ENCODE measurements at places on chromosomes 13 and 19.

- no peak for DNase-seq
Observed at GRCh38 chr19:55694656-55695491, 19.8 kb downstream of the EPN1 start.

GRCh38 chr13:106566641-106567473, 1.1 kb downstream of the ARGLU1 start:
- peak; percentile 60 for DNase-seq

GRCh38 chr19:29267701-29268100, 54.8 kb upstream of the UQCRFS1 start:
- DNase-seq: no peak

DNA sequence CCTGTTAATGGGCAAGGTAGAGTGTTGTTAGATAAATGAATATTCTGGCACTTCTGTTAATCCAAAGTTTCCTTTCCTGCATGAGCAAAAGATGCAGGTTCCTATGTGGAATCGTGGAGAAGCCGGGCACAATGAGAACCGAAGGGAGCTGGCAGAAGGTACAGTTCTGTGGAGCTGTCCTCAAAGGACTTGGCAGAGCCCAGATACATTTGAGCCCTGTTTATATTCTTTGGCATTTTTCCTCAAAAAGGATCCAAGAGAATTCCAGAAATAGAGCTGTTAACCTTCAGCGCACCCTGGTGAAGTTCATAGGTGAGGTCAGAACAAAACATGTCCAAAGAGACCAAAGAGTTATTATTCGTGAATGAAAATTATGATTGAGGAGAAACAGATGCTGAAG, 4.0 kb upstream of the DLEU7 start:
- no peak for DNase-seq

- peak; percentile 16 for DNase-seq
Observed at GRCh38 chr13:44710576-44710975, 134.4 kb upstream of the TSC22D1 start.

- no peak for DNase-seq
Observed at GRCh38 chr13:45925151-45925550, 73.6 kb upstream of the SIAH3 start.

DNA sequence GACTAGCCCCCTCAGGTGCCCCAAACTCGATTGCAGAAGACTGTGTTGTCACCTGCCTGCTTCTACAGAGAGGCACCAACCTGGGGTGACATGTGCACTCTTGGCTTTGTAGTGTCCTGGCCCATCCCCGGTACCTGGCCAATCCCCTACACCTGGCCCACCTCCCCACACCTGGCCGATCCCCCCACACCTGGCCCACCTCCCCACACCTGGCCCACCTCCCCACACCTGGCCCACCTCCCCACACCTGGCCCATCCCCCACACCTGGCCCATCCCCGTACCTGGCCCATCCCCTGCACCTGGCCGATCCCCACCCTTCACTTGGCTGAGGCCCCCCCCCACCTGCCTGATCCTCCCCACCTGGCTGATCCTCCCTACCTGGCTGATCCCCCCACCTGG, 25.4 kb downstream of the ATP11A start:
- no peak for DNase-seq

DNA sequence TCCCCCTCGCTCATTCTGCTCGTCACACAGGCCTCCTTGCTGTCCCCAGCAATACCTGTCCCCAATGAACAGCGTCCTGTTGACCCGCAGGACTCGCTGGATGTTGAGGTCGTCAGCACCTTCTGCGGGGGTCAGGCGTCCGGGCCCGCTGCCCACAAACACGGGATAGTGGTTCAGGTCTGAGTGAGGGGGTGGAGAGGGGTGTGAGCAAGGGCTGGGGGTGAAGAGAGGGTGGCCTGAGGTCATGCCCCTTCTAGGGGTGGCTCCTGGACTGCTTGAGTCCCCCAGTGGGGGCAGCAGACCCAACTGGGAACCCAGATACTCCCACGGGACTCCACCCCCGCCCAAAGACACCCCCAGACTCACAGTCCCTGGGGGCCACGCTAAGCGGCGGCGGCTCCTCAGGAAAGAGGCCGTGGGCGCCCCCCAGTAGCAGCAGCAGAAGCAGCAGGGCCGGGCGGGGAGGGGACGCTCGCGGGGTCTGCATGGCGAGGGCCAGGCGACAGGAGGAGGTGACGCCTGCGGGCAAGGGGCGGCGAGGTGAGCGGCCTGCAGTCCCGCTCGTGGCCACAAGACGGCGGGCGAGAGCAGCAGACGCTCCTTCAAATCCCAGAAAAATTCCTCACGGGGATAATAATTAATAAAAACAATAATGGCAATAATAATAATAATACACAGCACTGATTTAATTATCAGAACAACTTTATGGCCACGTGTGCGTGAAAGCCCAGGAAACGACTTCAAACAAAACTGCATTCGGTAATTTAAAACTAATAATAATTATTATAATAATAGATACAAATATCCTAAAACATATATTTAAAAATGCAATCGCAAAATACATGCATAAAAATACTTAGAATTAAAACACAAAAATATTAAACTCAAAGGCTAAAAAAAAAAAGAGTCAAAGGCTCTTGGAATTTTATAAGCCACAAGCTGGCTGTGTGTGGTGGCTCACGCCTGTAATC, 1.2 kb downstream of the SEMA6B start:
- DNase-seq: peak; percentile 49

DNA sequence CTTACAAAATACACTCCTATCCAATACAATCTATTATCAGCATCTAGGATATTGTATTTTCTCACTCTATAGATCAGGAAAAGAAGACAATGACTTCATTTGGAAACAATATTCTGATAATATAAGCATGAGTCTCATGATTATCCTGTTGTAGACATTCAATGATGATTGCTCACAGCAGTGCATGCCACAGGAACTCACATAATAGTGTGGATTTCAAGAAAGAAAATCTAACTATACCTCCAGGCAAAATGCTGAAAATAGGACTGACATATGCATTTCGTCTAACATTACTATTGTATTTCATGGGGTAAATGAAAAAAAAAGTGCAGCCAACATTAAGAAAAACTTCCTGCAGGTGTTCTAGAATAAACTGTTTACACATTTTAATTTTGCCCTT, 122.6 kb downstream of the POSTN start:
- DNase-seq: no peak

GRCh38 chr13:51935326-51936171, 73.8 kb downstream of the CCDC70 start:
- DNase-seq: no peak

DNA sequence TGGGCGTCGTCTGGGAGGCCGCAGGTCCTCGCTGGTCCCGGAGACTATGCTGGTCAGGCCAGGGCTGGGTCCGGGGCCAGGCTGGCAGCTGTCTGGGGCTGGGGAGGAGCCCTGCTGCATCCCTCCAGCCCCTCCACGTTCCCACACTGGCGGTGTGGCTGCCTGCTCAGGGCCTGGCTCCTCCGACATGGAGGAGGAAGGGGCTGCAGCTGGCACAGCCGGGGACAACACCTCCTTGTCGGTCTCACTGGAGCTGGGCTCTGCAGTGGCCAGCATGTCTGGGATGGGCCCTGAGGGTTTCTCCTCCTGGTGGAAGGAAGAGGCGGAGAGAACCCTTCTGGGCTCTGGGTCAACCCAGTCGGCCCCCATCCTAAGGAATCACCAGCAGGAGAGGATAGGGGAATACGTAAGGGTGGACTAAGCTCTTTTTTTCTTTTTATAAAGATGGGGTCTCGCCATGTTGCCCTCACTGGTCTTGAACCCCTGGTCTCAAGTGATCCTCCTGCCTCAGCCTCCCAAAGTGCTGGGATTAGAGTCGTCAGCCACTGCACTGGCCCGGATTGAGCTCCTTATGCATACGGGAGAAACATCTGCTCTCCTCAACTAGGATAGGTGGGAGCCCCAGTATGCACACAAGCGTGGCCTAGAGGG, 806 bp downstream of the ZNF414 start:
- no peak for DNase-seq

GRCh38 chr19:40578442-40578908, 1.8 kb downstream of the SHKBP1 start:
- peak; percentile 63 for DNase-seq

- DNase-seq: no peak
Observed at GRCh38 chr13:112325142-112325808, 50.9 kb upstream of the SPACA7 start.

- no peak for DNase-seq
Observed at GRCh38 chr13:104895521-104895920, 1639.9 kb downstream of the EFNB2 start.

- peak; percentile 37 for DNase-seq
Observed at GRCh38 chr13:31014456-31014855, 82.0 kb downstream of the TEX26 start.

- no peak for DNase-seq
Observed at GRCh38 chr13:36753176-36753575, 65.8 kb upstream of the RFXAP start.
